ENCODE measurements at places on chromosomes 6 and 20.

DNA sequence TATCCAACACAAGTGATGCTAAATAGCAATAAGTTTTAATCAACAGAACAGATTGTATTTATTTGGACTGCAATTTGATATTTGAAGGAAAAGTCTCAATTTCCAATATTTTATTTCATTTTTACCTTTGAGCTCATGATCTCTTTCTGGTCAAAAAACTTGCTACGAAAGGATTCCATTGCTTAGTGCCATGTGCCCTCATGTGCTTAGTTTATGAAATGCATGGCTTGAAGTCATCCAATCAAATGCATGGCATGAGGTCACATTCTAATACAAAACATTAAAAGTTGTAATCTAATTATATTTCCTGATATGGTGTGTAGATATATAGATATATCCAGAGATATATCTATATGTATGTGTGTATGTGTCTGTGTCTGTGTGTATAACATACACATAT, 321.2 kb upstream of the ADGRB3 start:
- DNase-seq = no peak

DNA sequence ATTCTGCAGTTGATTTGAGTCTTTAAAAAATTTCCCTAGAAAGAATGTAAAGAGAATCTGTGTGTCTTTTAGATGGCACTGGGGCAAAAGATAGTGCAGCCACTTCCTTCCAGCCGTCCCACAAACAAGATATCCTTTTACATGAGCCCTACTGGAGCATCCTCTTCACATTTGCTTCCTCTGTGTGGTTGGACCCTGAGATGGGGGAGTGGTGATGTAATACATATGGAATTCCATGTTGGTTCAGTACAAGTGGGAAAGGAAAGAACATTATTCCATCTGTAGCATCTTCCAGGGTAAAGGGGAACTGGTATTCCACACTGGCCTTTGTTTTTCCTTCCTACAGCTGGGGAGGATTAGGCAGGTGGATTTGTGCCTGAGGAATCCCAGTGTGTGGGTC, 78.9 kb upstream of the ISM1 start:
- DNase-seq = no peak

DNA sequence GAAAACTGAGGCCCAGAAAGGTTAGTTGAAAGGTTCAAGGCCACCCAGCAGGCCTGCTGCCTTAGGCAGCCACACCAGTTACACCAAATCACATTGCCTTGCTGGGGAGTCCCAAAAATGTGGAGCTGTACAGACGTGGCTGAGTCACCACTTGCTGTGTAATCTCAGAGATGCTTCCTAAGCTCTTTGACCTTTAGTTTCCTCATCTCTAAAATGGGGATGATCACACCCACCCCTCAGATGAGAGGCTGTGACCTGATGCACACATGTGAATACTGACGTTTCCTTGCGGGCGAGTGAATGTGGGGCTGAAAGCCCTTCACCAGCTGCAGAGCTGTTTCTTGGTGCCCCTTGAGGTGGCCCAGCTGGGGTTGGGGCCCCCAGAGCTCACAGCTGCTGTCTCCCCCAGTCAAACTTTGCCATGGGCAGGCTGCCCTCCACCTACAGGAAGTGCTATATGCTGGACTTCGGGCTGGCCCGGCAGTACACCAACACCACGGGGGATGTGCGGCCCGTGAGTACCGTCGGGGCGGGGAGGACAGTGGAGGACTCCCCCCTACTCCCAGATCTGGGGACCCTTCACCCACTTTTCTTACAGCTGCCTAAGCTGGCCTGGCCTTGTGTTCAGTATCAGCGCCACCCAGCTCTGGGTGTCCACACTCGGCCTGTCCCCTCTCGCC, 11.0 kb downstream of the TTBK1 start:
- DNase-seq = no peak

GRCh38 chr6:16576451-16577368, 184.6 kb downstream of the ATXN1 start:
- DNase-seq = no peak

DNA sequence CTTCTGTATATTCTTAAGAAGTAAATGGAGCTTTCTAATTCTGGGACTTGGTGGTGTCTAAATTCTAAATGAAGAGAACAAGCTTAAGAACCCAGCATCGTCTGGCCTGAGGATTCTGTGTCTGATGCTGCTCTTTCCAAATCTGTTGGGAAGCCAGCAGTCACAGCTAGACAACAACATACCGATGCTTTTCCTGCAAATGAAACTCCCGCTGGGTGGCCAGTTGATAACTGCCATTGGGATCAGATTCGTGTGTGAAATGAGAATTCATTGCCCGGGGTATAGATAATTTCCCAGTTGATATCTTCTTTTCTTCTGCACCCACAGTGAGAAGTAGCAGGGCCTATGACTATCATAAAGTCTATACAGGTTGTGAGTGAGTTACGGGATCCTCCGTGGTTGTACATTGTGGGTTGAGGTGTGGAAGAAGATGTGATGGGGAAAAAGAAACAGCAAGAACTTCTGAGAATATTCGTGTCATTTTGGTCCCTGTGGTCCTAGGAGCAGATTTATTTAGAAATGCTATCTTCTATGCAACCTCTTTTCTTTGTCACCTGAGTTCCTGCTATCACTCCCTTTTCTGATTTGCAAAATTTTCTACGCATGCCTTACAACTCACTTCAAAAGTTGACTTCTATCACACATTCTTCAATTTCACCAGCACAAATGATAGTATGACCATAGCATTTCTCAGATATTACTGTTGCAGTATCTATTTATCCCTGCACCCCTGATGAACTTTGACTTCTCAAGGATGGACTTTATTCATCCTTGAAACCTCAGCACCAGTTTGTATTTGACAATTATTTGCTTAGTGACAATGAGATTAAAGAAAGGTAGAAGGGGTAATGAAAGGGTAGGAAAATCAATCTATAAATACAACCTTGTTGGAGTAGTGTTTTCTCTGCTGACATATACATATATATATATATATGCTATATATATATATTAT, 10.4 kb downstream of the NOX3 start:
- DNase-seq = no peak

GRCh38 chr6:166861961-166862286, 94.4 kb downstream of the RNASET2 start:
- no peak for DNase-seq
